ENCODE measurements at places on chromosomes 12 and 14. TPM values are rescaled to one million over a fixed set of nuclear protein-coding genes. Genes with fewer than 3 reads are reported as not detected.

The PROX2 gene
- not detected for total RNA-seq

The TMEM19 gene
- 37.7 TPM for total RNA-seq

The FAM90A1 gene
- total RNA-seq: not detected

The SRGAP1 gene
- 8.7 TPM for total RNA-seq

The CEBPE gene
- total RNA-seq: not detected

The TSPAN9 gene
- total RNA-seq: 9.9 TPM

The KRT71 gene
- total RNA-seq: not detected

DNA sequence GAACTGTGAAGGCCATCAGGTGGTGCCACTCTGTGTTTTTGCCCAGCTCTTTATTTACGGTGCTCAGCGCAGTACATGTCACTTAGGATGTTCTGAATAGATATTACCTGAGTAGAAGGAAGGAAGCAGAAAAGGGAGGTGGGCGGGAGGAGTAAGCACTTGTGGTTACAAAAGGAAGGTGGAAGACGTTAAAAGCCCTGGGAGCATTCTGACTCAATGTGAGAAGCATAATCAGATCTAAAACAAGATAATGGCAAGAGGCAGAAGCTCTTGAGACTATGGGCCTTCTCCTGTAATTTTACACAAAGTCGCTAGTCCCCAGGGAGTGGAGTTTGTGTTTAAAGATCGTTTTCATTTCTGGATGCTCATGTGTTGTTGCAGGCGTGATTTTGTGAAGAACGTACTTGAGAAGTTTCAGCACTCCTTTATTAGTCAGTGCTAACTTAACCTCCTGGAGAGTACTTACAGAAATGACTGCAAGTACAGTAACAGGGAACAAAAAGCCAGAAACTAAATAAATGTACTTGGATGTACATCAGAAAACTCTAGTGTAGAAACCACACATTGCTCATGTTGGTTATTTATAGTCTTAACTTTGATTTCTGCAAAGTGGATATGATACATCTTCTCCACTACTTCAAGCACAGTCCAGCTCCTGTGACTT, 1523.5 kb downstream of the AACS start:
- H3K36me3 ChIP-seq: no peaks in the 10 kb centered on the region
- DNase-seq: no peak
- H3K4me3 ChIP-seq: no peak overlapping the region
- no peaks in the 10 kb centered on the region for H3K27me3 ChIP-seq
- H3K4me1 ChIP-seq: no peaks in the 10 kb centered on the region

DNA sequence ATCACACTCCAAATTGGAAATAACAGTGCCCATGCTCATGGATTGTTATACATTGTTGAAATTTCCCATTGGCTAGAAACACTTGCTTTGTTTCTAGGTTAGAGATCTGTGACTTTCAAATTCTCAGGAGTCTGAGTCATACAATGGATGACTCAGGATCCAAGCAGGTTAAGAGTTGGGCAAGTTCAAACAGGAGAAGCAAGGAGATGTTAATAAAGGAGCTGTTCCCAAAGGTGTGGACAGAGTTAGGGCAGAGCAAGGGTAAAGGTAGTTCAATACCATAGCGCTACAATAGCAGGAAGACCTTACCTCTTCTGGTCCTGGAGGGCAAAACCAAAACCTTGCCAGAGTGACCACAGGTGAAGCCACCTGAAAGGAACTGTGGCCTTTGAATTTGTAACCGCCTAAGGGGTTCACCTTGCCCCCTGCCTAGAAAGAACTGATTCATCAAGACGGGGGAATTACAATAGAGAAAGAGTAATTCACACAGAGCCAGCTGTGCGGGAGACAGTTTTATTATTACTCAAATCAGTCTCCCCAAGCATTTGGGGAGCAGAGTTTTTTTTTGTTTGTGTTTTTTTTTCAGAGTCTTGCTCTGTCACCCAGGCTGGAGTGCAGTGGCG, 4.2 kb upstream of the AMN1 start:
- H3K4me1 ChIP-seq: peaks cover 4% of the 10 kb centered on the region
- peak overlapping the region; percentile 45 for H3K27ac ChIP-seq
- no peaks in the 10 kb centered on the region for H3K36me3 ChIP-seq
- no peak for DNase-seq
- no peak overlapping the region for H3K4me3 ChIP-seq

- H3K4me3 ChIP-seq: no peak overlapping the region
- H3K27me3 ChIP-seq: no peaks in the 10 kb centered on the region
- no peaks in the 10 kb centered on the region for H3K36me3 ChIP-seq
- peak overlapping the region; percentile 48 for H3K27ac ChIP-seq
Observed at GRCh38 chr12:6280053-6280469, 30.4 kb upstream of the PLEKHG6 start.

DNA sequence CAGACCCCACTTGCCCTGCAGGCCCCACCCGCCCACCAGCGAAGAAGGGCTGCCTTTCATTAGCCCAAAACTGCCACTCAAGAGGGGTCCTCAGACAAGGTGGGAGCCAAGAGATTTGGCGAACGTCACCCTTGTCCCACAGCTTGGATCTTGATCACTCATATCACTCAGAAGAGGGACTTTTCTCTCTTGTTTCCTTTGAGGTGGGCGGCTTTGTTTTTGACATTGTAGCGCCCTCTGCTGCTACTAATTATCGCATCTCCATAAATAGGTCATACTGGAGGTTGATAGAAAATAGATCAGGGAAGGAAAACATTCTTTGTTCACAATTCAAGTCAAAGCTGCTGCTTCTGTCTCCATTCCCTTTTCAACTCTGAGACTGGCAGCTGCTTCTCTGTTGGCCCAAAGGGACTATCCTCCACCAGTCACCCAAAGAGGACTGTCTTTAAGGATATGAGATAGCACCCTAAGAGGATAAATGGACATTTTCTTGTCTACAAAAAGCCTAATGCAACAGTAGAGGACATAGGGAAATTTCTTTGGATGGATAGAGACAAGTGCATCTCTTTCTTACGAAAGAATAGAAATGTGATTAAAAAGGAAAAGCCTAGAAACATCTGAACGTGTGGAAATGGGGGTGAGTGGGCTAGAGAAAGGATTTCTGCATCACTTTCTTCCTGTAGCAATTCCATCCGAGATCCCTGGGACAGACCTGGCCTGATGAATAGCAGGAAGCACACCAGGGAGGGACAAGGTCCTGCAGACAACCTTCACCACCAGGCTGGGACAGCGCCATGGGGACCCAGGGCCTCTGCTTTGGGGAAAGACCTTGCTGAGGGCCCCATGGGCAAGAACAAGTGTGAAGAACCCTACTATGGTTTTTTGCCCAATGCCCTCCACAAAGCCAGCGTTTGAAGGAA, 115.8 kb downstream of the DAD1 start:
- peak; percentile 50 for DNase-seq
- H3K36me3 ChIP-seq: no peaks in the 10 kb centered on the region
- H3K27ac ChIP-seq: no peak overlapping the region
- no peaks in the 10 kb centered on the region for H3K27me3 ChIP-seq

DNA sequence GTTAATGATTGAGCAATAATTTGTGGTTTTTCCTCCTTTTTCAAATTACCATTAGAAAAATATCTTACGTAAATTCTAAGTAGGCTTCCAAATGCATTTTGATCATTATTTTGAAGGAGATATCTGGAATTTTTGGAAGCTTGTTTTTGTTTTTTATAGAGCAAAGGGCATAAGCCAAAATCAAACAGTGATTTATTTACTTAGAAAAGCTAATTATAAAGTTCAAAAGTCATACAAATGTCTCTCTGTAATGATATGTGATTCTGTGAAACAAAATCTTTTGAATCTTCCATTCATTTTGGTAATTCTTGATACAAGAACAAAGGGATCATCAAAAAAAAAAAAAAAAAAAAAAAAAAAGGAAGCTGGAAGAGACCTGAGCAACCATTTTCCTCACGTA, 416.8 kb downstream of the ETNK1 start:
- no peaks in the 10 kb centered on the region for H3K27me3 ChIP-seq
- H3K4me1 ChIP-seq: no peaks in the 10 kb centered on the region
- no peaks in the 10 kb centered on the region for H3K36me3 ChIP-seq
- H3K4me3 ChIP-seq: no peak overlapping the region

- no peak overlapping the region for H3K4me3 ChIP-seq
- H3K27me3 ChIP-seq: no peaks in the 10 kb centered on the region
- DNase-seq: no peak
- no peak overlapping the region for H3K27ac ChIP-seq
- no peaks in the 10 kb centered on the region for H3K4me1 ChIP-seq
Observed at GRCh38 chr12:127245437-127245836, 1021.5 kb upstream of the TMEM132C start.

DNA sequence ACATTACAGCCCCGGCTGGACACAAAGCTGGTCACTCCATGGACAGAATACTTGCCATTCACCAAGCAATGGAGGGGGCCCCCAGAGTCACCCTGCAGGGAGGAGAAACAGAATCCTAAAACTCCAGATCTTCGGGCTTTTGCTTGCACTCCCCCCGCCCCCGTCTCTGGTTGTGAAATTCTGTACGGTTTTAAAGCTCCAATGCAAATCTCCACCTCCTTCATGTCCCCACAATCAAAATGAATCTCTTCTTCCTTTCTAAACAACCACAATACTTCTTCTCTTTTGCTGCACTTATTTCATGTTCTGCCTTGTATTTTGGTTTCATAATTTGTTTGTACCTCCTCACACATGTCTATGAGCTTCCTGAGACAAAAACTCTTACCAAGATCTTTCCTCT, 5.8 kb upstream of the BIN2 start:
- no peak for DNase-seq
- peaks cover 5% of the 10 kb centered on the region for H3K4me1 ChIP-seq
- H3K36me3 ChIP-seq: no peaks in the 10 kb centered on the region
- no peak overlapping the region for H3K4me3 ChIP-seq
- H3K27me3 ChIP-seq: no peaks in the 10 kb centered on the region
- no peak overlapping the region for H3K27ac ChIP-seq

DNA sequence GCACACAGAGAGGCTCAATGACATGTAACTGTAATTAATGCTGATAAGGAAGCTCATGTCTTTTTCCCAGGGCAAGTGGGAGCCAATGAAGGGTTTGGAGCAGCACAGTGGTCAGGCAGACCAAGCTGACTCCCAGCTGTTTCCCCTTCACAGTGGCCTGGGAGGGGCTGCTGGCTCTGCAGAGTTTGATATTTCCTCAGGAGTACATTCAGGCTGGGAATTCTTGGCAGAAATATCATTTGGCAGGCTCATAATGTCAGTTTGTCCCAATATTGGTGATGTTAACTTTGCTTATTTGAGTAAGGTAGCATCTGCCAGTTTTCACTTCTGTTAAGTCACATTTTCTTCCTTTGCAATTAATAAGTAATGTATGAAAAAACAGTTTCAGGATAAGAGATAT, 247.0 kb downstream of the EMP1 start:
- no peaks in the 10 kb centered on the region for H3K4me1 ChIP-seq
- no peaks in the 10 kb centered on the region for H3K27me3 ChIP-seq
- peak; percentile 24 for DNase-seq
- H3K27ac ChIP-seq: no peak overlapping the region
- H3K36me3 ChIP-seq: no peaks in the 10 kb centered on the region

DNA sequence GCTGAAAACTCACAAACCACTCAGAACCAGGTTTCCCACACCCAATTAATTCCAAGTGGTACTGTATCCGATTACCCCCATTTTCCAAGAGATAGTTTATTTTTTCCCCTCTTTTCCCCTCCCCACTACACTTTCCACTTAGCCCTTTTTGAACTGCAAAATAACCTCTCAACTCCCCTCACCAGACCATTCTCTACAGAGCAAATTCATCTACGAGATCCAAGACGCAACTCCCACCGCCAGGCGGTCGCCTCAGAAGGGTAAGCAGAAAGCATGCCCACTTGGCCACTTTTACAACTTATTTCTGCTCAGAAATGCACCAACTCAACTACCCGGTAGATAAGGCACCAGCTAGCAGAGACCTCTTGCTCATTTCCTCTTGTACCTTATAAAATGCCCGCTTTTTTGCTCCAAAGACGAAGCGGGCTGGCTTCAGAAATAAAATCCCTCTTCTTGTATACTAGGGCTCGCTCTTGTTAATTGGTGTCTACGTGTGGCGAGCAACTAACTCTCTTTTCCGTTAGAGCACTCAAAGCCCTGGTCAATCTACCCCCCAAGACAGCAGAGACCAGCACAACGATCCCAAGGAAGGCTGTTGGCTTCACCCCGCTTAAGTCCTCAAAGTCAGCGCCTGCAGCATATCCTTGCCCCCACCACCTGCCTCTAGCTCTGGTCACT, 910 bp upstream of the SRP54 start:
- H3K27me3 ChIP-seq: no peaks in the 10 kb centered on the region
- peak; percentile 50 for DNase-seq
- H3K4me3 ChIP-seq: peak overlapping the region; percentile 83
- no peaks in the 10 kb centered on the region for H3K36me3 ChIP-seq
- peak overlapping the region; percentile 99 for H3K27ac ChIP-seq

DNA sequence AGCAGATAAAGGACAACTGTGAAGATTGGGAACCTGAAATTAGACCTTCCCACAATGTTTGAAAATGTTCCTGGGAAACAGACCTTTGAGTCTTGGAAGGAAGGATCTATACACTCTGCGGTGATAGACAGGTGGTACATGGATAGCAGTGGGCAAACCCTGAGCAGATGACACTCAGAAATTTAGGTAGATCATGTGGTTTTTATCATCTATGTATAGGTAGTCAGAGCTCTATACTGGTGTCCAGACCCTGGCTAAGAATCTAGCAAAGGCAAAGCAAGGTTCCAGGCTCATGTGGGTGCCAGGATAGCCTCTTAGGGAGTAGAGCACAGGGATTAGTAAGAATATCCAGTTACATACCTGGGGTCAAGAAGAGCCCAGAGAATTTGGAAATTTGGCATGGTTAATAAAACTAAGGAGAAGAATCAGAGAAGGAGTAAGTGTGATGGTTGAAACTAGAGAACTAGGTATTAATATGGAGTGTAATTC, 331.2 kb upstream of the FBXO33 start:
- no peaks in the 10 kb centered on the region for H3K27me3 ChIP-seq
- H3K36me3 ChIP-seq: no peaks in the 10 kb centered on the region
- no peak for DNase-seq
- H3K27ac ChIP-seq: no peak overlapping the region
- no peak overlapping the region for H3K4me3 ChIP-seq

DNA sequence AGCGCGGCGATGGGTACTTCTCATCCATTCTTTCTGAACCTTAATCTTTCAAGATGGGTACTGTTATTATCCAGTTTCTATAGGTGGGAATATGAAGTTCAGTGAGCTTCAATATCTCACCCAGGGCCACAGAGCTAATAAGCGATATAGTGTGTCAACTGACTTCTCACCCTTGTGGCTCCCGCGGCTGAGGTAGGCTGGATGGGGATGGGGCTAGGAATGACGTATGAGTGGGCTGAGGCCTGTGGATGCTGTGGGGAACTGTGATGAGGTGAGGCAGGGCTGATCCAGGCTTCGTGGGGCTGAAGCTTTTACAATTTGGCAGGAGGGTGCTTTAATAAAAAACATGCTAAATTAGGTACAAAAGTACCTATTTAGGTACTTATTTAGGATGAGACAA, 32.9 kb upstream of the ATP23 start:
- H3K27me3 ChIP-seq: no peaks in the 10 kb centered on the region
- H3K36me3 ChIP-seq: no peaks in the 10 kb centered on the region
- H3K27ac ChIP-seq: no peak overlapping the region
- H3K4me1 ChIP-seq: peaks cover 3% of the 10 kb centered on the region
- DNase-seq: no peak

- no peaks in the 10 kb centered on the region for H3K36me3 ChIP-seq
- H3K27me3 ChIP-seq: no peaks in the 10 kb centered on the region
- H3K4me3 ChIP-seq: no peak overlapping the region
- no peaks in the 10 kb centered on the region for H3K4me1 ChIP-seq
- no peak overlapping the region for H3K27ac ChIP-seq
Observed at GRCh38 chr14:99023371-99023770, 248.6 kb downstream of the BCL11B start.
